ENCODE measurements at places on chromosomes 12 and 14. TPM values are rescaled to one million over a fixed set of nuclear protein-coding genes. Genes with fewer than 3 reads are reported as not detected.

Gene SIRT4
- 1.7 TPM for polyA plus RNA-seq

Gene C12orf50
- not detected for polyA plus RNA-seq

Gene RNASE1
- polyA plus RNA-seq: not detected

Gene PARPBP
- polyA plus RNA-seq: 3.7 TPM

Gene RD3L
- polyA plus RNA-seq: not detected

Gene SNRPF
- polyA plus RNA-seq: 17.2 TPM

Gene SLC25A21
- 0.28 TPM for polyA plus RNA-seq

Measured in keratinocyte (primary cell).